T-helper 1 cell (primary cell): ENCODE measurements at places on chromosomes 6 and 20.

DNA sequence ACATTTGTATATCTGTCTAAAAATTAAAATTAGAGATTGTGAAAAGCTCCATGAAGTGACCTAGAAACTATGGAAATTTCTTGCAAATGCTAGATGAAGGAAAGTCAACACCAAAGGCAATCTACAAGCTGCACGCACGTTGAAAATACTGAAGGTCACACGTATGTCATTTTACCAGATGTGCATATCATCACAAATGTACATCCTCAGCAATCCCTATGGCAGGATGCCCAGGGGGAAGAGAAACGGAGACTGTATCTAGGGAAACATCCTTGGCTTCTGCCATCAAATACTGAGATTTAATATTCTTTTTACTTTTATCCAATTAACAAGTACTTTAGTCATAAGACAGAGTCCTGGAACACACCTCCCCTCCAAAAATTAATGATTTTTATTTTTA is 672.0 kb downstream of the RNF144B start:
- DNase-seq, result no peak

DNA sequence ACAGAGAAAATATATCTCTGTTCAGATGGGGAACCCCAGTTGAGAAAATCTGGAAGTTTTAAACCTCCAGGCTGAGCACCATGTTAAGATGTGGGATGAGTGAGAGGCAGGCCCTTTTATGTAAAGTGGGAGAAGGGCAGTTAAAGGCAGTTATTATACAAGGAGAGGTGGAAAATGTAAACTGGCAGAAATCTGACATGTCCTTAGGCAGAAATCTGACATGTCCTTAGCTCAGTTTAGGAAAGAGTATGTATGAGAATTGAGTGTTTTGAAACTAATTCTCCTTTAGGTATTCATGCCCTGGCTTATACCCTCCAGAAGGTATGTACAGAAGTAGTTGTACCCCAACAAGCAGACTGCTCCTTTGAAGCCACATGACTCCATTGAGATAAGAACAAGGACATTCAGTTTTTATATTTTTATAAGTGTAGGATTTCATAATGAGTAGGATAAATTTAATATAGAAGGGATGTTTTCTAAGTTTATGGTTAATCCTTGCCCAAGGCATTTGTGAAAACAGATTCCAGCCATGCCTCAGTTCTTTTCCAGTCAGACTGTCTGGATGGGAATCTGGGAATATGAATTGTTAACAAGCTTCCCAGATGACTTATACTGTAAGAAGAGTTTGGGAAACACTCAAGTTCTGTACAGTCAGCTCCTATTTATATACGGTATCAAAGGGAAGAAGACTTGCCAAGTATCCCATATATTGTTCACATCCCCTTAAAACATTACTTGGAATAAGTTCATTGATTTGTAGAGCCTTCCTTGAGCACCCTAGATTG is 87.7 kb downstream of the SCAND1 start:
- no peak for DNase-seq

DNA sequence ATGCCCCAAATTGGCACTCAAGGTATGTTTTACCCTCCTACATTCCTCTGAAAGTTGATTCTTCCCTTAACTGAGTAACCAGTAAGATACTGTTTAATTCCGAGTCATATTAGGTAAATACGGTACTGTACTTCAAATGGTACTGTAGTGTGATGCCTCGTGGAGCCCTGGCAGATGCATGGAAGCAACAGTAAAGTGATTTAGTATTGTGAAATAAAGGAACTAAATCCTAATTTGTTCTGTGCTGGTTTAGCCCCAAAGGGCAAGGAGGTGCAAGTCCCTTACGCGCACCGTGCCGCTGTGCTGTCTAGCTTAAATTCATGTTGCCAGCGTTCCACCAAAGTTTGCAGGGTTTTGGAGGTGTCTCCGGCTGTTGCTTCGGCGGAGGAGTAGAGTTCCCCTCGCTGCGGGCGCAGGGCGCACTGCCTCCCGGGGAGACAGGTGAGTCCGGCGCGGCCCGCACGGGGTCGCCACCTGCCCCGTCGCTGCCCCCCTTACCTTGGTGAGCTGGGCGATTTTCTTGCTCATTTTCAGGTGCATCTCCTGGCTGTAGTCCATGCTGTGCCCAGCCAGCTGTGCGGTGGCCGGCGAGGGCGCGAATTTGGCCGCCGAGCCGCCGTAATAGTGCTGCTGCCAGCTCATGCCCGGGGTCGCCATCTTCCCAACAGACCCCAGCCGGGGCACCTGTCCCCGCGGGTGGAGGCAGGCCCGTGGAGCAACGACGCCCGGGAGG is 655 bp downstream of the FAM184A start:
- DNase-seq, result peak; percentile 60

GRCh38 chr20:38853759-38854158 is 48.3 kb downstream of the PPP1R16B start:
- DNase-seq, result no peak

DNA sequence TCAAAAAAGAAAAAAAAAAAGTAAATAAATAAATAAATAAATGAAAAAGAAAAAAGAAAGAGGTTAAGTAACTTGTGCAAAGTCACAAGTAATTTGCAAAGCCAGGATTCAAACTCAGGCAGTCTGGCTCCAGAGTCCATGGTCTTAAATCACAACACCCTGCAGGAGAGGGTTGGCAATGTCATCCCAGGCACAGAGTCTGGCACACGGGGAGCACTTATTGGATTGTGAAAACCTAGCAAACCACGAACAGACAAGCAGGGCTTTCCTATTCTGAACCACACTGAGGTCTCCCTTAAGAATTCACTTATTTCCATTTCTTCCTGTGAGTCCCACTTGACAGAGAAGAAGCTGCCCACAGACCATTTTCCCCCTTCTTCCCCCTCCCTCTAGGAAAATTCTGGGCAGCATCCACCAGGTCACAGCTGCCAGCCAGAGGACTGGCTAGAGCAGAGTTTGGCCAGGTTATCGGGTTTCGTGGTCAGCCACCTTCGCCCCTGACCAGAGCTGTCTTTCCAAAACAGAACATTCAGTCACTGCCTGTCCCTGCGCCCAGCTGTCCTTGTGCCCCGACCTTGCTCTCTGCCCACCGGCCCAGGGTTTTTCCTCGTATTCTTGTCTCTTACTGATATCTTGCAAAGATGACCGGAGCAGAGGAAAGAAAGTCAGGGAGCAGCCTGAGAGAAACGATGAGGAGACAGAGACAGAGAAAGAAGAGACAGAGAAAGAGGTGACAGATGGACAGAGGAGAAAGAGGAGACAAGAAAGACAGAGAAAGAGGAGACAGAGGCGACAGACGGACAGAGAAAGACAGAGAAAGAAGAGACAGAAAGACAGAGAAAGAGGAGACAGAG is 106.4 kb upstream of the PTPN1 start:
- no peak for DNase-seq

DNA sequence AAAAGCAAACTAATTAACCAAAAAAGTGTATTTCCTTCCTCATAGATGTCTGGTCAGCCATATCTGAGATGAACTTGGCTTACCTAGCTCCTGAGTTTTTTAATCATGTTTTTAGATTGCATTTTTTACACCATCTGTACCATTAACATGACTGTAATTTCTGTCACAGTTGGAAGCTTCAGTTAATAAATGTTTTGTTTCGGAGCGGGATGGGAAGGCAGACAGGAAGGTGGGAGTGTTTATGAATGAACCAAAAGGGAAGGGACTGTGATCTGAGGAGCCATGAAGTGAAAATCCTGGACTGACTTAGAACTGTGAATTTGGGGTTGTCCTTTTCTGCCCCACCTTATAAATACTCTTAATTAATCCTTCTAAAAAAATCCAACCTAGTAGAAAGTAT is 445.6 kb upstream of the SOX4 start:
- no peak for DNase-seq

DNA sequence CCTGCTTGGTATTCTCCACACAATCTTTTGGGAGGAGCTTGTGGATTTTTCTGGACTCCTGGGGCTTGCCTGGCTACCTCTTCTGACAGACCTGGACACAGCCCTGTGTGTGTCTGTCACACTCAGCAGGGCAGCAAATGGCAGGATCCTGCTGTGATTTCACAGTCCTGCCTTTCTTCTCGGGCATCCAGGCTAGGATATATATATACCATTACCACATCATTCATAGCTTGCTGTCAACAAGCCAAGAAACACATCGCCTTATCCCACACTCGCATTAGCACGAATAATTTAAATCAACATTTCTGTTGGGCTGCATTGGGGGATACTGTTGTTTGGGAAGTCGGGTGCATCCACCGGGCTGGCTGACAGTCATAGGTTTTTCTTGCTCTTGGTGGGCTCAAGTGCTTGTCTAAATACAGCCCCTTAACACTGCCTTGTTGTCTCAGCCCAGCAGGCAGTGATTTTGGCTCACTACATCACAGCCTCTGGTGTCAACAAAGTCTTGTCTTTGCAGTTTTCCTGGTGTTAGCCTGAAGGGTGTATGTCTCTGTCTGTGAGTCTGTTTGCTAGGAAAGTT is 154.9 kb upstream of the FERMT1 start:
- no peak for DNase-seq

- no peak for DNase-seq
These were observed 15.6 kb downstream of the COMMD7 start for GRCh38 chr20:32727683-32728082.

DNA sequence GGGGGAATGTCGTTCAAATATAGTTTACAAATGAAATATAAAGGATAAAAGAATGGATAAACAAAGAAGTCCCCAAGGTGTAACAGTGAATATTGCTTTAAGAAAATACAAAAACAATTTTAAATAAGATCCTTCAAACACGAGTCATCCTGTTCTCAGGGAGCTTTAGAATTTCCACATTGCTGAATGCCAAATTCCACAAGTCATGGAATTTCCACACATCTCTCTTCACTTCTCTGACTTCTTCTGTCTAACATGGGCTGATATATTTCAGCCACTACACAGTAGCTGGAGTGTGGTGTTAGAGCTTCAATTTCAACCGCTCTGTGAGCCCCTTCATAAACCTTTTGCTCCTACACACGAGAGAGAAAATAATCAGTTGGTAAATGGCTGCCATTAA is 28.0 kb downstream of the IL22RA2 start:
- no peak for DNase-seq

DNA sequence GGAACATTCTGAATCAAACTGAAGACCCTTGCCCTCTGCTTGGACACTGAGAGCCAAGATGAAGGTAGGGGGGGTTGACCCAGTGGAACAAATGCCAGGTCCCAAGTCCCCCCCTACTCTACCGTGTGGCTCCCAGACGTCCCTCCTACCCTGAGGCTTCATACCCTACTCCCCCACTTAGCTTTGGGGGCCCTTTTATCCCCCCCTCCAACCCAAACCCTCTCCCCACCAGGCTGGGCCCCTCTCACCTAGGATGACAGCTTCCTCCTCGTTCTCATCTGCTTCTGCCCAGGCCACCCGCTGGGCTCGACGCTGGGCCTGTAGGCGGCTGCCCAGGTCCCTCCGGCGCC is 1.5 kb downstream of the DDRGK1 start:
- DNase-seq, result no peak

GRCh38 chr6:14665827-14666724 is 548.5 kb downstream of the CD83 start:
- no peak for DNase-seq

GRCh38 chr6:5461365-5461764 is 200.1 kb downstream of the FARS2 start:
- DNase-seq, result no peak

GRCh38 chr6:1372690-1373089 is 16.7 kb upstream of the FOXF2 start:
- DNase-seq, result no peak

GRCh38 chr20:19828232-19828631 is 70.2 kb downstream of the RIN2 start:
- DNase-seq, result no peak

- DNase-seq, result no peak
These were observed 18.4 kb upstream of the NUP153 start for GRCh38 chr6:17725083-17725482.

- DNase-seq, result no peak
These were observed 22.6 kb upstream of the RIN2 start for GRCh38 chr20:19735446-19735845.

GRCh38 chr6:35035481-35036030 is 105.6 kb downstream of the TCP11 start:
- DNase-seq, result no peak

DNA sequence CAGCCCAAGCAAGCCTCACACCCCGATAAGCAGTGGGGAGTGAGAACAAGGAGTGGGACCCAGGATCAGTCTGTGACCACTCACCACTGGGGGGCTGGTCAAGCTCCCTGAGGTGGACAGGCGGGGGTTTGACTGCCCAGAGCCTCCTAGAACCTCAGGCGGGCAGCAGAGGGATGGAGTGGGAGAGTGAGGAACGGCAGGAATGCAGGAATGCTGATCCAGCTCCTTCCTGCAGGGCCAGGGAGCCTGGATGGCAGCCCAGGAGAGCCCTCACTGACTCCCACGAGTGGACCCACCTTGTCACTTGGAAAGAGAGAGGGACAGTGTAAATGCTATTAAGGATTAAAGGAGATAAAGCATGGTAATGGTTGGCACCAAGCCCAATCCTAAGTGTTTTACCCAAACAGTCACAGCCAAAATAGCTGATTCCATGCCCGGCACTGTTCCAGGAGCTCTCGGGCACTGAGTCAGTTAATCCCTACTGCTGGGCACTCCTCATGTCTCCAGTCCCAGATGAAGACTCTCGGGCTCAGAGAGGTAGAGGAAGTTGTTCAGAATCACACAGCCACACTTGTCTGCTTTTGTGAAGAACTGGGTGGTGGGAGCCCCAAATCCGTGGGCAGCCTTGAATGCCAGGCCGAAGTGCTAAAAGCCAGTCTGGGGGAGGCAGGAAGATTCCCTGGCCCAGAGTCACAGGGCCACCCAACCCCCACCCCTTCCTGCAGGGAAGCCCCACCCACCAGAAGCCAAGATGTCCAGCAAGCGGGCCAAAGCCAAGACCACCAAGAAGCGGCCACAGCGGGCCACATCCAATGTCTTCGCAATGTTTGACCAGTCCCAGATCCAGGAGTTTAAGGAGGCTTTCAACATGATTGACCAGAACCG is 3.1 kb downstream of the MYL9 start:
- no peak for DNase-seq

GRCh38 chr20:51510169-51510568 is 32.4 kb downstream of the NFATC2 start:
- DNase-seq, result no peak

- DNase-seq, result no peak
These were observed 461.3 kb downstream of the GJA1 start for GRCh38 chr6:121896771-121897170.

- no peak for DNase-seq
These were observed 868.3 kb downstream of the EYS start for GRCh38 chr6:64838726-64839125.

DNA sequence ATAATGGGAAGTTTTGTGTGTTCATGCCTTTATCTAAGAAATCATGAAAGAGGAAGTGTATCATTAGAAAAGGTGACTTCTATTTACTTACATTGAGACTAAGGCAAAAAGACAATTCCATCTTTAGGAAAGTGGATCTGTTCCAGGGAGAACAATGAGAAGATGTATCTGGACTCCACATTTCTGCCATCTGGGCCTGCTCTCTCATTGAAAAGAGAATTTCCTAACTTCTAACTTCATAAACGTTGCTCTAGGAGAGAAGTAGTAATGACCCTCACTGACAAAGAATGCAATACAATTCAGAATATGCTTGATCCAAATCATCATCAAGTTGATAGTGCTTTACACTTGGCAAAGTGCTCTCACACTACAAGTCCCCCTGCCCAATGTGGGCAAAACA is 294.2 kb downstream of the OGFRL1 start:
- DNase-seq, result no peak

- DNase-seq, result no peak
These were observed 64.9 kb downstream of the ME1 start for GRCh38 chr6:83365931-83366330.
